ENCODE measurements at places on chromosomes 12 and 14.
A peak's percentile ranks its signal among the peaks of the same experiment; 100 is the strongest.

DNA sequence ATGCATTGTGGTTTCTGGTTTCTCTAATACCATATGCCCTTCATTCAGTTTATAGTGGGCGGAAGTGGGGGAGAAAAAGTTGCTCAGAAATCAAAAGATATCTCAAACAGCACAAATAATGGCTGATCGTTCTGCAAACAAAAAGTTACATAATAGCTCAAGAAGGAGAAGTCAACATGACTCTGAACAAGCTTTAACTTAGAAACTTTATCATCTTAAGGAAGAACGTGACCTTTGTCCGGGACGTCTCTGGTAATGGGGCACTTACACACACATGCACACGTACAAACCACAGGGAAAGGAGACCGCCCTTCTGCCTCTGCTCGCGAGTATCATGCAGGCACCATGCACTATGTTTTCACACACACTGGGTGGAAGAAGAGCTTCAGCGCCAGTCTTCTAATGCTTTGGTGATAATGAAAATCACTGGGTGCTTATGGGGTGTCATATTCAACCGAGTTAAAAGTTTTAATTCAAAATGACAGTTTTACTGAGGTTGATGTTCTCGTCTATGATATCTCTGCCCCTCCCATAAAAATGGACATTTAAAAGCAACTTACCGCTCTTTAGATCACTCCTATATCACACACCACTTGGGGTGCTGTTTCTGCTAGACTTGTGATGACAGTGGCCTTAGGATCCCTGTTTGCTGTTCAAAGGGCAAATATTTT lies 4.7 kb downstream of the FOS start:
- DNase-seq: no peak

DNA sequence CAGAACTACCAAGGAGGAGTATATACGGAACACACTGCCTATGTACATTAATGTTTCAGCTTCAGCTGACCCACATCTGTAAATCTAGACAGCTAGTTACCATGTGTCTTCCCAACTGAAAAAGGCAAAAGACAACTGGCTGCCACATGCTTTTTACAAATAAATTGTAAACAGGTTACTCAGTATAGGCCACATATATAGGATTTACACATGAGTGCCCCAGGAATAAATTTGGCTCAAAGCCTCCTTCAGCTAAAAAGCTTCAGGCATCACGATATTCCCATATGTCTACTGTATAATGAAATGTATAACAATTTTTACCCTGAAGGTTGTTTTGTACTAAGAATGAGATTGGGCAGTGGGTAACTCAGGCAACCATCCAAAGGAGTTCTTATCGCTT lies 175.9 kb upstream of the BMP4 start:
- DNase-seq: no peak

- no peak for DNase-seq
Measured at GRCh38 chr12:100251917-100252316, 15.0 kb downstream of the DEPDC4 start.

DNA sequence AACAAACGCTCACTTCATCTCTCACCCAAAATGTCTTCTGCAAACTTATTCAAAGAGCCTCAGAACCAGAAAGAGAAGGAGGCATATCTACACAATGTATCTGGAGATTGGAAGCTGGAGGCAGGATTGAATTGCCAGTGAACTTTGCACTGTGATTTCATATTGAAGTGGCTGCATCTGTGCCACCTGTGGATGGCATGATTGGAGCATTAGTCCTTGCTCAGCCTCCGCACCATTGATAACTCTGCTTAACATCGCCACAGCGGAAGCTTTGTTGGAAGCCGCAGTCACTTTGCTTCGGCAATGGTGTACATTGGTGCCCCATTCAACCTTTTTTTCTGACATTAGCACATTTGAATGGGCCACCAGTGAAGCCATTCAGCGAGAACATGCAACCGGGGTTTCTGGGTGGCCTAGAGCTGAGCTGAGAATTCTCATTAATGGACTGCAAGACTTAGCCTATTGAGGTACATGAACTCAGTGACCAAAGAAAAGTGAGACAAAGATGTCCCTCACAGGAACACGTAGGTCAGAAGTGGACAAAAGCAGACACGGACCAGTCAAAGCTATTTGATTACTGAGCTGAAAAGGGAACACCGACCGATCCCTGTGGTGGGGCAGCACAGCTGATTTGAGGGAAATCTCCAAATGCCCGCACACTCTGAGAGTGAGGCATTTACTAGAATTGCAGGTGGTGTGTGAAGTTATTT lies 130.4 kb downstream of the BRMS1L start:
- DNase-seq: no peak

DNA sequence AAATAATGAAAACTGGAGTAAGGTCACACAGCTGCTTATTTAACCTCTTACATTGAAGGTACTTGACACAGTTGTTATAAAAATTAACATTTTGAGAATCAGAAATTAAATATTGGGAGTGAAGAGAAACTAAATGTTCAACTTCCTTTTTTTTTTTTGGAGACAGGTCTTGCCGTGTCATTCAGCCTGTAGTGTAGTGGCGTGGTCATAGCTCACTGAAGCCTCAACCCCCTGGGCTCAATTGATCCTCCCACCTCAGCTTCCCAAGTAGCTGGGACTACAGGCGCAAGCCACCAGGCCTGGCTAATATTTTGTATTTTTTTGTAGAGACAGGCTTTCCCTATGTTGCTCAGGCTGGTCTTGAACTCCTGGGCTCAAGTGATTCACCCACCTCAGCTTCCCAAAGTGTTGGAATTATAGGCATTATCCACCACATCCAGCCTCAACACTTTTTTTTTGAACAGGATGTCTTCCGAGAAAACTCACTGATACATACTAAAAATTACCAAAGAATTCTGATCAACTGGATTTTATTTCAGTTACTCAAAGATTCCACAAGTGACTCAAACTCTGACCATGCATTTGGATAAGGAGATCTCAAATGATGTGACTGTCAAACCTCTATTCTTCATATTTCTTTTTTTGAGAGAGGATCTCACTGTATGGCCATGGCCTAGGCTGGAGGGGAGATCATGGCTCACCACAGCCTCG lies 35.4 kb downstream of the SGPP1 start:
- DNase-seq: no peak

DNA sequence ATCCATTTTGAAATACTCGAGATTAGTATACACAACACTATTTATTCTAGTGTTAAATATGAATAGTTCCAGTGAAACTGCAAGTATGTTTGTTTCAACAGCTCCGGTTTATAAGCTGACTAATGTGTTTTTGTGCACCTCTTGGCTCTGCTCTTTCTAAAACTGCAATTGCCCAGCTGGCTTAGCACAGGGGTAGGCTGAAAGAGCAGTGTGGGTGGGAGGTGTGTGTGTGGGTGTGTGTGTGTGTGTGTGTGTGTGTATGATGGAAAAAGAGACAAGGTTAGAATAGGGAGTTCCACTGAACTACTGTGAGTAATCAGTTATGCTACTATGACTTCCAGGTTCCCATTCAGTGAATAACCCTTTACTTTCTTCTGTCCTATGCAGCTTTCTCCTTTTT lies 37.8 kb upstream of the DDHD1 start:
- DNase-seq: no peak

GRCh38 chr12:117599849-117600248 lies 238.4 kb upstream of the NOS1 start:
- DNase-seq: no peak

DNA sequence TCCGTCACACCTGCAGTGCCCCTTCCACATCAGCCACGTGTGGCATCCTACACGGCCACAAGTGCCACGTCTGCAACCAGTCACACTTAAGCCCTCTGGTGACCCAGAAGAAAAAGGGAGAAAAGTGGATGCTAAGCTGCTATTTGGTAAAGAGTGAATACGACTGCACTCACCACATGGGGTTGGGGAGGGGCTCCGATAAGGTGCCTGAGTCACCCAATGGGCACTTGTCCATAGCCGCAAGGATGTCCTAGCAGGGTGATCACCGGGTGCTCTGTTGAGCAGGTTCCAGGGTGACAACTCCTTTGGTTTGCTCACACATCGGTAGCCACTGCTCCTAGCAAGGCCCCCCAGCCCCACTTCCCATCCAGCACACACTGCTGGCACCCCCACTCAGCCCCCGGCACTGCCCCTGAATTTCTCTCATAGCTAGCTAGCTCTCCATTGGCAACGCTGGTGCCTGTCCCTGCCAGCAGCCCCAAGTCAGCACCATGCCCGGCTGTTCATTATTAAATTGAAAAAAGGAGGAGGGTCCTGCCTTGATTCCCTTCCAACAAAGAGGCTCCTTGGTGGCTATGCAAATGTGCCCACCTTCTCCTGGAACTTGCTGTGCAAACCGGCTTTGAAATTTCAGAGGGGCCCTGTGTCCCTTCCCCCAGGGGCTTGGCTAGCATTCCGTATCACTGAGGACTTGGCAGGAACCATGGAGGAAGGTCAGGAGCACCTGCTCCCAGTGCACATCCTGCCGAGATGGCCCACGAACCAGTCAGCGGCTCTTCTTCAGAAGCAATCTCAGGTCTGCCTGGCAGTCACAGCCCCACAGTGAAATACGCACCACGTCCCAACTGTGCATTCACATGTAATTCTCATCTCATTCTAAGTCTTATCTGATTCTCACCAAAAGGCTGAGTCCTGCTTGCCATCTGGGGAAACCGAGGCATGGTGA lies 227.7 kb upstream of the DIO3 start:
- DNase-seq: no peak

DNA sequence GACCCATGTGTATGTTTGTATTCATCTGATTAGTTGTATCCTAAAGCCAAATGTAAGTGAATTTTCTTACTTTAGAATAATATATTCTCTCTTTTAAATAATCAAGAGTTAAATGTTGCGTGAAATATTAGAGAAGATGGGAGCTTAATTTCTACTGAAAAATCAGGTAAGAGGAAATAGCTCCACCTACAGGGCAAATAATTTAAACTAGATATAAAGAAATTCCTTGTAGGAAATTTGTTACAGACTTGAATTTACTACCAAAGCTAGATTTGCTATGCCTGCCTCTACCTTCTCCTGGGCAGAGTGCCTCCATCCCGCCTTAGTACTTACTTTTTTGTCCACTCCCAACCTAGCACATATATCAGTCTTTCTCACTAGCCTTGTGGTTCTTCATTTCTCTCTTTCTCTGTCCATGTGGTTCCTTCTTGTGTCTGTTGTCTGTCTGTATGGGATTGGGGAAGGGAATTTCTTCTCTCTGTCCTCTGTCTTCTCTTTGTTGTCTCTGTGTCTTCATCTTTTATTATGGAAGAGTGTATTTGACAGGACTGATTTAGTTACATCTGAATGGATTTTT lies 44.7 kb downstream of the PALS1 start:
- peak; percentile 44 for DNase-seq

GRCh38 chr12:106249411-106250135 lies 1.8 kb upstream of the CKAP4 start:
- DNase-seq: no peak

DNA sequence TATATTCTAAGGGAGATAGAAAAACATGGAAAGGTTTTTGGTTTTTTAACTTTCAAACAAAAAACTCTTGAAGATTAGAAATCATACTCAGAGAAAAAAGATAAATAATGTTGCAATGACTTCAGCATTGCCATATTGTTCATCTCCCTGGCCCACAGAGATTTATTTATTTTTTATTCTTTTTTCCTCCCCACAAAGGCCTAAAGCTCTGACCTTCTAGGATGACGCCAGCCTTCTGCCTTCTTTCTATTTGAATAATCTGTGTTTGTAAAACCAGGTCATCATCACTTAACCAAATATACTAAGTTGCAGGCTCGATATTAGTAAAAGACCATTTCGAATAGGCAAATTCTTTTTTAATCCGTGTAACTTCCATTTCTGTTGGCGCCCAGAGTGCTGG lies 4.4 kb upstream of the DCP1B start:
- no peak for DNase-seq

GRCh38 chr14:78127961-78128360 lies 42.2 kb upstream of the NRXN3 start:
- no peak for DNase-seq

DNA sequence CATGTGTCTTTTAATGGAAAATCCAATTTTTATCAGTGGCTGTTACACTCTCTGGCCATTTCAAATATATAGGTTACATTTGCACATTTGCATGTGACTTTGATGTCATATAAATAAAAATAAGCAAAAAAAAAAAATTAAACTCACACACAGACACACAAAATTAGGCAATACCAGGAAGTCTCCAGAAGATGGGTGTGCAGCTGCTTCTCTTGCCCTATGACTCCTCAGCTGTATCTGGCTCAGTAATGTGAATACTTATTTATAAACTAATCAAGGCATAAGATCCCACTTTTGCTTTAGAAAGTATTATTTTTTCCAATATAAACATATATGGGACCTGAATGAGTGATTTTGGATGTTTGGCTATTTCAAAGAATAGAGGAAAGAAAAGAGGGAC lies 461.1 kb downstream of the LRIG3 start:
- no peak for DNase-seq

DNA sequence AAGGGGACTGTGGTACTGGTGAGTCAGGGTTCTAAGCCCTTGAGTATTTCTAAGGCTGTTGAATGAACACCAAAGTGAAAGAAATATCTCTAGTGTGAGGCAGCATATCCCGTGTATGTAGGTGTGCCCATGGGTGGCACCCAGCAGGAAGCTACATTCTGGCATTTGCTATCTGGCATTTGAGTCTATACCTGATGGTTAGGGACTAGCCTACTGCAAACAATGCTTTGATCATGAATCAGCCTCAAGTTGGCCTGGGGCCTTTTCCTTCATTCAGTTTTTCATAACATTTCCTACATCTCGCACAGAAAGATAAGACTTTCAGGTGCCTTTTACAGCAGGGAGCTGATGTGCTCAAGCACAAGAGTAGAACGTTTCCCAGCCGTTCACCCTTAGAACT lies 85.7 kb upstream of the E2F7 start:
- DNase-seq: no peak

DNA sequence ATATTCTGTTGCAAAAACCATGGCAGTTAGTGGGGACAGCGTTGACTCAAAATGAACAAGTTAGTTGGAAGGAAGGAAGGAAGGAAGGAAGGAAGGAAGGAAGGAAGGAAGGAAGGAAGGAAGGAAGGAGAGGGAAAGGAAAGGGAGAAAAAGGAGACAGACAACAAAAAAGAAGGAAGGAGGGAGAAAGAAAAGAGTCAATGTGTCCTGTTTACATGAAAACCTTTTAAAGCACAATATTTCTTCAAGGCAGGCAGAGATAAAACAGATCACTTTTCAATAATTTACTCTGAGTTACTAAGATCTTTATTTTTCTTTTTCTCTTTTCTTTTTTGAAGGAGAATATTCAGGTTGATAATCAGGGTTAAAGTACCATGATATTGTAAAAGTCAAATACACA lies 99.4 kb downstream of the CCER1 start:
- no peak for DNase-seq

- peak; percentile 27 for DNase-seq
Measured at GRCh38 chr12:39990122-39991101, 115.5 kb downstream of the SLC2A13 start.

DNA sequence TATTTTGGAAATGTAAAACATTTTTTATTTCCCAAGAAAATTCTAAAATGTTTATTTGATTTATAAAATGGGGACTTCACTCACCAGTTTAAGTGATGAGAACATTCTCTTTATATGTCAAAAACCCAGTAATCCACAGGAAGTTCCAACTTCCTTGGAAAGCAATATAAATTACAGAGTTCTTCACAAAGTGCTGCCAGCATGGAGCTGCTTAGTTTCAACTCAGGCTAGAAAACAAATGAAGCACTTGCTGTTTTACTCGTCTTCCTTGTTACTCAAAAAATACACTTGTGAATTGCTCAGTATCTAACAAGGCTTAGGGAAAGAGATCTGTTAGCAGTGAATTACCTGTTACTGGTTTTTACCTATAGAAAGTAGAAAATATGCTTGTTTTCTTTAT lies 942.7 kb upstream of the MDGA2 start:
- no peak for DNase-seq

- DNase-seq: no peak
Measured at GRCh38 chr14:103110681-103111231, 12.5 kb upstream of the TNFAIP2 start.

- peak; percentile 76 for DNase-seq
Measured at GRCh38 chr14:102768223-102769048, 8.8 kb upstream of the TRAF3 start.

All from AML-193 (cell line).